ENCODE measurements at places on chromosomes 12 and 14. TPM values are rescaled to one million over a fixed set of nuclear protein-coding genes. Genes with fewer than 3 reads are reported as not detected.

TOMM20L gene
- total RNA-seq = not detected

DNA sequence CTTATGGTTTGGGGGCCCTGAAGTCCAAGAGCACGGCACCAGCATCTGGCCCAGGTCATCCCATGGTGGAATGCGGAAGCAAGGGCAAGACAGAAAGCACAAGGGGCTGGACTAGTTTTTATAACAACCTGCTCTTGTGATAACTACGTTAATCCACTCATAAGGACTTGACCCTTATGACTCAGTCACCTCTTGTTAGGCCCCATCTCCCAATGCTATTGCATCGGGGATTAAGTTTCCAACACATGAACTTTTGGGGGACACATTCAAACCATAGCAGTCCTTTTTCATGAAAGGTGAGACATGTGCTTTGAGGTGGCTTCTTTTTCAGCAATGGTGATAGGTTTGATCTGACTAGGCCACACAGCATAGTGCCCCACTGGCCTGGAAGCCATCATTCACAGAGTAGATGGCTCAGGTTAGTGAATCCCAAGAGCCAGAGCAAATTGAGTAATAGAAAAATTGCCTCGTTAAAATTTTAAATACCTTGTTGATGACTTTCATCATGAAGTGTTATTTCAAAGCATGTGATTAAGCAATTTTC, 12.1 kb downstream of the FRMD6 start:
- DNase-seq = no peak
- H3K4me3 ChIP-seq = no peak overlapping the region
- no peaks in the 10 kb centered on the region for H3K27me3 ChIP-seq
- H3K36me3 ChIP-seq = no peaks in the 10 kb centered on the region
- H3K4me1 ChIP-seq = no peaks in the 10 kb centered on the region

DNA sequence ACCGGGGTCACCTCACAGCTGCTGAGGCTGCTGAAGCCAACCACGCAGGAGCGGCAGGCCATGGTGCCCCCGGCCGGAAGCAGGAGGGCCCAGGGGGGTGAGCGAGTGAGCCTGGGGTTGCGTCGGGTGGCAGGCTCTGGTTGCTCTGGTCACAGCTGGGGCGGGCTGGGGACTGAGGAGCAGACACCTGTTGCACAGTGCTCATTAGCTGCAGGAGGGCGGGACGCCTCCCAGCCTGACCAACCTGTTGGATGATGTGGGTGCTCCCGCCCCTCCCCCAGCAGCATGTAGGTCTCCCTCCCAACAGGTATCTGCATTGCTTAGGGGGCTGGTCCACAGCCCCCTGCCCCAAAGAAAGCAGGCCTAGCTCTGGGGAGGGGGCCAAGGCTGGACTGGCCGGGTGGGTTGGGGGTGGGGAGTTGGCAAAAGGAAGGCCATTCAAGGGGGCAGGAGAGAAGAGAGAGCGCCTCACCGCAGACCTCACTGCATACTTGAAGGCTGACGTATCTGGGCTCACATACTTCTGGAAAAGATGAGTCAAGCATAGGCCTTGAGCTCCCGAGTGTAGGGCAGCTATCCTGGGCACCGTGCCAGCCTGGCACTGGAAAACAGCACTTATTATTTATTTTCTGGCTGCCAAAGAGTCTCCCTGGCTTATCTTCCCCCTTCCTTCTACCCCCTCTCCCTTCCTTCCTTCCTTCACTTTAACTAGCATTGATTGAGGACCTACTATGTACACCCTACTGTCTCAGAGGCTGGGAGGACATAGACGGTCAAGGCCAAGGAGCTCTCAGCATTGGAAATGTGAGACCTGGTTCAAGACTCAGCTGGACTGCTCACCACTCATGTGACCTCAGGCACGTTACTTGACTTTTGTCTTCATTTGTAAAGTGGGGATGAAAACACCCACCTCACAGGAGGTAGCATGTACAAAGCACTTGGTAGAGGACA, at the start of gene KRT80:
KRT80 (minus strand) TSS at position 174 of the 951 bp plus-strand sequence; CDS start at position 62, 112 bp downstream.
- H3K4me3 ChIP-seq = no peak within 1 kb of the TSS
- peaks cover 63% of the 10 kb centered on the region for H3K4me1 ChIP-seq
- no peaks in the 10 kb centered on the region for H3K36me3 ChIP-seq
- peak within 1 kb of the TSS; percentile 88 for H3K27ac ChIP-seq
- no peaks in the 10 kb centered on the region for H3K27me3 ChIP-seq
- peak; percentile 92 for DNase-seq

GRCh38 chr12:89299931-89300330, 52.4 kb downstream of the DUSP6 start:
- H3K27me3 ChIP-seq = no peaks in the 10 kb centered on the region
- H3K27ac ChIP-seq = no peak overlapping the region
- no peaks in the 10 kb centered on the region for H3K36me3 ChIP-seq
- no peak for DNase-seq

Measured in muscle of leg (tissue), 16 donors.